H1 (cell line): ENCODE measurements at places on chromosomes 12 and 14.
A peak's percentile ranks its signal among the peaks of the same experiment; 100 is the strongest.

- no peak for DNase-seq
These were observed 27.4 kb upstream of the TMCC3 start for GRCh38 chr12:94677778-94678177.

- no peak for DNase-seq
These were observed 17.6 kb downstream of the LACRT start for GRCh38 chr12:54616933-54617680.

- DNase-seq = no peak
These were observed 582.7 kb downstream of the RERGL start for GRCh38 chr12:17507336-17507735.

GRCh38 chr14:71012888-71013287 is 105.6 kb downstream of the PCNX1 start:
- DNase-seq = no peak

GRCh38 chr14:36518031-36518585 is 1.9 kb downstream of the NKX2-1 start:
- no peak for DNase-seq

- no peak for DNase-seq
These were observed 75.0 kb upstream of the CCDC60 start for GRCh38 chr12:119259484-119259883.

DNA sequence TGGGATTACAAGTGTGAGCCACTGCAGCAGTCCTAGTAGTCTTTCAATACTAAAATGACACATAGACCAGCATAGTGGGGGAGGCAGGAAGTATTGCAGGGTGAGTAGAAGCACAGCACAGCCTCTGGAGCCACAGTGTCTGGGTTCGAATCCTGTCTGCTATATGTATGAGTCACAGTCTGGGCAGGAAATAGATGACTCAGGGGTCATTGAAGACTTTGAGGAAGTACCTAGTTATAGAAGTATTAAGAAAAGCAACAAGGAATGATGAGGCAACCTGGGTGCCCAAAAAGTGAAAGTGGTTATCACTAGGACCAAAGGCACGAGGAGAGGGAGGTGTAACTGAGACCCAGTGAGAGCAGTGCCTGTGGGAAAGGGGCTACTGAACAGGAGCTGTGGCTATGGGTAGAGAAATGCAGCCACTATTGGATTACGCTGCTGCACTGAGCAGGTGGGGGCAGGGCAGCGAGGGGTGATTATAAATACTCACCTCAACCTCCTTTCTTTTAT is 124.0 kb downstream of the PDE3A start:
- no peak for DNase-seq

DNA sequence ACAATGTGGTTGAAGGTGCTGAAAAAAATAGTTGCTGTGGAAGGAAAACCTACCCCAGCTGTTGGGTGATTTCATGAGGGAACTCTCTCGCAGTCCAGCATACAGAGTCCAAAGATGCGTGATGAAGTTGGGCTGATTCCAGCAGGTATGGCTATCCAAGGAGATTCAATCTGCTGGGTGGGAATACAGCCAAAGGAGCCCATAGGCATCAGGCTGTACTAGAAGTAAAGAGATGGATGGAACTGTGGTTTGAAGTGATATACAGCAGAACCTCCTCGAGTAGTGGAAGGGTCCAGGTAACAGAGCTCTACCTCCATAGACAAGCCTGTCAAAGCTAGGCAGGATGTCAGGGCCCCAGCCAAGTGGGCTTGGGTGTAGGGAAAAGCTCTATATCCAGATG is 11.5 kb upstream of the TMTC2 start:
- DNase-seq = no peak

DNA sequence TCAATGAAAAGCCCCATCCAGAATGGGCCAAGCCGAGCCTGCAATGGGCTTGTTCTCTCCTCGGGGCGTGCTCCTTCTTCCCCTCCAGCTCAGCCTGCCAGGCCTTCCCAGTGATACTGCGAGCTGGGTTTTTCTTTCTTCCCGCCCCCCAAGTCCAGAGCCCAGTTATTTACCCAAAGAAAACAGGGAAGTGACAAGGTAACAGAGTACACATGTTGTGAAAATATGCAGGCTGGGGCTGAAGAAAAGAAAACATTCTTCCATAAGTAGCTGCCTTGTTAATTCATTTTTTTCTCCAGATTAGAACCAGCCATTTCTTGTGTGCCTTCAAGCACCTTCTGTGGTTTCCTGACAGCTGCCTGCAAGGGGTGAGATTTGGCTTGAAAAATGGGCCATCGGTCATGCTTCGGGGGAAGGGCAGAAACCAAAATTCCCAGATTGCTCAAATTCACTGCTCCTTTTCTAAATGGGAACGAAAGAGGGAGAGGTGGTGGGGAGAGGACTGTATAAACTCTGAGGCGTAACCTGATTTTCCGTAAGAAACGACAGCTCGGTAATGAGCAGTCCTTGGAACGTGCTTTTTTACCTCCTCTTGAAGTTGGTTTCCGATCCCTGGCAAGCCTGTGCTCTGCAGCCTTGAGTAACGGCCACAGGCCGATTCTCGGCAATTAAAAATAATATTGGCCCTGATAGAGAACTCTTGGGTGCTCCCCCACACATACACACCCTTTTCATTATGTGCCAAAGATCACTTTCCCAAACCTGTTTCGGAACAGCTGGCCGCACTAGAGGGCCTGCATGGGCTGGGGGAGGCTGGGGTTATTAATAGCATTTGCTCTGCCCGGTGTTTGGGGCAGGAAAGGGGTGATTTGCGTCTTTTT is 229.4 kb downstream of the ZFP36L1 start:
- no peak for DNase-seq

DNA sequence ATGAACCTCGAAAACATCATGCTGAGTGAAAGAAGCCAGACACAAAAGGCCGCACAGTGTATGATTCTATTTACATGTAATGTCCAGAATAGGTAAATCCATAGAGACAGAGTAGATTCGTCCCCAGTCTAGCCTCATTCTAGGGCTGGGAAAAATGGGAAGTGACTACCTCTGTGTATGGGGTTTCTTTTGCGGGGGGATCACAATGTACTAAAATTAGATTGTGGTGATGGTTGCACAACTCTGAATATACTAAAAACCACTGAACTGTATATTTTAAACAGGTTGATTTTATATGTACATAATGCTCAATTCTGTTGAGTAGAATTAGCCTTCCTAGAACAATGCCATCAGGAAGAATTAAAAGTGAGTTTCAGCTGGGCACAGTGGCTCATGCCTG is 6.3 kb upstream of the RILPL2 start:
- DNase-seq = no peak

DNA sequence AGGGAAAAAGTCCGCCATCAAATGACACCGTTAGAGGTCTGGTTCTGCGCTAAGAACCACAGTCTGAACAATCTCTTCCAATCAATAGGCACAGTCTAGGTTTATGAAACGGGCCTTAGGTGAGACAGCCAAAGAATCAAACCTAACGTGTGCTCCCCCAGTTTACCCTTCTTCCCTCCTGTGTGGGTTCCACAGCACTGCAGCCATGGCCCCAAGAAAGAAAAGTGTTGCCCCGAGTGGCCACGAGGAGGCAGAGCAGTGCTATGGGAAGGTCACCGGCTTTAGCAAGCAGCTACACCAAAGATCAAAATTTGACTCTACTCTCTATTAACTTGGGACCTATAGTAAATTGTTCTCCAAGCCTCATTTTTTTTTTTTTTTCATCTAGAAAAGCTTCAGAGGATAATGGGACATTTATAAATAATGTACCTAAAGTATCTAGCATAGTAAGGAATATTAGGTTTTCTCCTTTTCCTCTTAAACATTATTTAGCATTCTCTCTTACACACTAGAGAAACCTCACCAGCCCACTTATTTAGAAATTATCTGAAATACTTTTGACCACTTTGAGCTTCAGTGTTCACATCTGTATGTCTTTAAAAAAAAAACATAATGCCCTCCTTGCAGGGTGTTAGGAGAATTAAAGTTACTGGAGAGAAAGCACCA is 70.2 kb upstream of the GPHB5 start:
- peak; percentile 79 for DNase-seq

DNA sequence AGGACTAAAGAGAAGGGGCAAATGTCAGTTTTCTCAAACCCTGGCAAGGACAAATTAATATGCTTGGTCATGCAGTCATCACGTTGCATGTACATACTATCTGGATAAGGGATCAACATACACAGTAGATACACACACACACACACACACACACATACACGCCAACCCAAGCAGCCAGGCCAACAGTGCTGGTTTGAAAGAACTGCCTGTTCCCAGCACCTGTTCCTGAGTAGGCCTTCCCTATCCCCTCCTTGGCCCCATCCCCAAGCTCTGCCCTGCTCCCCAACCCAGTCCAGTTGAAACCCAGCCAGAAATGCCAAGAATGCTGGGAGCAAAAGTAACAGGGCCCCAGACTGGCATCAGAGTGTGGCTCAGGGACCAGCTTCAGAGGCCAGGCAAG is 4.4 kb downstream of the ITGA7 start:
- no peak for DNase-seq

DNA sequence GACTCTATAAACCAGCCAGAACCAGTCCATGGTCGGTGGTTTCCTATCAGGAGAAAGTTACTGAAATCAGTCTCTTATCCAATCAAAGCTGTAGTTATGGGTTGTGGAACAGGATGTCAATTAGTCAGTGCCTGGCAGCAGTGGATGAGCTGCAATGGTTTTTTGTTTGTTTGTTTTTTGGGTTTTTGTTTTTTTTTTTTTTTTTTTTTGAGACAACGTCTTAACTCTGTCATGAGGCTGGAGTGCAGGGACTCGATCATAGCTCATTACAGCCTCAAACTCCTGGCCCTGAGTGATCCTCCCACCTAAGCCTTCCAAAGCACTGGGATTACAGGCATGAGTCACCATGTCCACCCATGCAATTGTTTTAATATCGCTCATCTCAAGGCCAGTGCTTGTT is 113.3 kb upstream of the CAND1 start:
- DNase-seq = no peak

GRCh38 chr12:2667716-2668440 is 126.9 kb upstream of the FKBP4 start:
- no peak for DNase-seq

GRCh38 chr14:80084196-80084595 is 127.1 kb downstream of the DIO2 start:
- no peak for DNase-seq

DNA sequence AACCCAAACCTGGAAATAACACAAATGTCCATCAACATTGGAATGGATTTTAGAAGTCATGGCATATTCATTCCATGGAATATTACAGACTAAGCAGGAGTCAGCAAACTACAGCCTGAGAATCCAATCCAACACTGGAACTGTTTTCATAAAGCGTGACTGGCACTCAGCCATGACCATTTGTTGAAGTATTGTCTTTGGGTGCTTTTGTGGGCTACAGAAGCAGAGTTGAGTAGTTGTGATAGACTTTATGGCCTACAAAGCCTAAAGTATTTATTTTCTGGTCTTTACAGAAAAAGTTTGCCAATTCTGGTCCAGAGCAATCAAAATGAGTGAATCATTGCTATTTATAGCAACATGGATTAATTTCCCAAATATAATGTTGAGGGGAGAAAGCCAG is 34.5 kb upstream of the FRS2 start:
- DNase-seq = no peak

- no peak for DNase-seq
These were observed 117.2 kb downstream of the PELI2 start for GRCh38 chr14:56235388-56235787.

DNA sequence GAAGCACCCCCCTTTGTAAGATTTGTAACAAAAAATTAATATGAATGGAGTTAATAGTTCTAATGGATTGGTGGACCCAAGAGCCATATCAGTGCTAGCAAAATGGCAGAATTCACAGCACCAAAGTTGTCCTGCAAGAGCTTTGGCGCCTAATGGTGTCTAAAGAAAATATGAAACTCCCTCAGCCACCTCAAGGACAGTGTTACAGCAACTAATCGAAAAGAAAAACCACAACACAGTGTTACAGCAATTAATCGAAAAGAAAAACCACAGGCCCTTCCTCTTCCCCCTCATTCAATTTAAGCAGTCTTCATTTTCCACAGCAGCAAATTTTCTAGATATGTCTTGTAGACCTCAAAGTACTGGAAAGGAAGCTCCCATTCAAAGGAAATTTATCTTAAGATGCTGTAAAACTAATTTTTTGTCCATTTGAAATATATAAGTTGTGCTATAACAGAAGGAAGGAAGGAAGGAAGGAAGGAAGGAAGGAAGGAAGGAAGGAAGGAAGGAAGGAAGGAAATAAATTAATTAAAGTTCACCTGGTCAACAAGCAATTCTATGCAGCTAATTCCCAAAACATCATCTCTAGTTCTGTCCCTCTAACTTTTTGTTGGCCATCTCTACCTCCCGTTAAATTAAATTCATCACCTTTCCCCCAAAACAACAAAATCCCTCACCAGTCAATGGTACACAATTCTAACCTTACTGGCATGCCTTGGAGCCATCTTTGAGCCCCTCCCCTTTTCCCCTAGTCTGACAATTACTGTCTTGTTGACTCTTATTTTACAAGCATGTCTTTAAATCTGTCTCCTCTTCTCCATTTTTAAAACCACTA is 17.4 kb downstream of the LRP6 start:
- no peak for DNase-seq

DNA sequence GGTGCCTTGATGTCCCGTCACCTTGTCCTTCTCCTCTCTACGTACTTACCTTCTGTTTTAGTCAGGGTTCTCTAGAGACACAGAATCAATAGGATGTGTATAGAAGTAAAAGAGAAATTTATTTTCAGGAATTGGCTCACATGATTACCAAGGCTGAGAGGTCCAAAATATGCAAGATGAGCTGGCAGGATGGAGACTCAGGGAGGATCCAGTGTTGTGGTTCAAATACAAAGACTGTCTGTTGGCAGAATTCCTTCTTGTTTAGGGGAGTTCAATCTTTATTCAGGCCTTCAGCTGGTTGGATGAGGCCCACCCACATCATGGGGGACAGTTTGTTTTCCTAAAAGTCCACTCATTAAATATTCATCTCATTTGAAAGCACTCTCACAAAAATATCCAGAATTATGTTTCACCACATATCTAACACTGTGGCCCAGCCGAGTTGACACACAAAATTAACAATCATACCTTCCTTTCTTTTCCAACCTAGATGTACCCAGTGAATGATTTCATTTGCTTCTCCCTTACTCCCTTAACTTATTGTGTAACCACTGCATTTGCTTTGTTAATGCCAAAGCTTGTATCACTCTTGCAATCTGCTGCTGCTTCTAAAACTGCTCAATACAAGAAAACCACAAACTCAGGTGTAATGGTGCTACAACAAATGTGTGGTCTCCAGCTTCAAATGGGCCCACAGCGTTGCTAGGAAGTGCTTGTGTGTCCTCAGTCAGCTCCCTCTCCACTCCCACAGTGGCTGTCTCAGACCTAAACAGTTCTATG is 195.4 kb upstream of the ARHGAP5 start:
- no peak for DNase-seq

- DNase-seq = no peak
These were observed 43.4 kb downstream of the PRIMA1 start for GRCh38 chr14:93744876-93745275.

GRCh38 chr12:6965026-6965661 is 5.3 kb downstream of the PHB2 start:
- DNase-seq = no peak

GRCh38 chr14:51436630-51437029 is 196.6 kb downstream of the TMX1 start:
- no peak for DNase-seq
